NCI-H1092 treated with DMSO at 0.1 percent for 48 hours (cell line): ENCODE measurements at places on chromosomes 11 and 22.
A peak's percentile ranks its signal among the peaks of the same experiment; 100 is the strongest.

- no peak for DNase-seq
Measured at GRCh38 chr22:16777284-16777924, 47.8 kb downstream of the XKR3 start.

DNA sequence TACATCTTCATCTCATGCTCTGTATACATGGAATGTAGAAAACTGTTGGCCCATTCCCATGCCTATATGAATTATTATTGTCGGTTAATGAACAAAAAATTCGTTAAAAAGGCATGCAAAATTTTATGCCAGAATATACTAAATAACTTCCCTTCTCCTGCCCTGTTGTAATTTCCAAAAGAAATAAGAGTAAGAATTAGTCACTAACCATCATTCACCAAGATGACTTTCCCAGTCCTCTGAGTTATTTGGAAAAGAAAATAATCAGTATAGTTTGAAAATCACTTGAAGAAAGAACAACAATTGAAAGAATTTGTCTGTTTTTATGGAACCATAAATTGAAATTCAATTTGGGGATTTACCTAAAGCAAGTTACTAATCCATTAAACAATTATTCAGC, 1149.1 kb upstream of the RAG2 start:
- DNase-seq, result no peak

DNA sequence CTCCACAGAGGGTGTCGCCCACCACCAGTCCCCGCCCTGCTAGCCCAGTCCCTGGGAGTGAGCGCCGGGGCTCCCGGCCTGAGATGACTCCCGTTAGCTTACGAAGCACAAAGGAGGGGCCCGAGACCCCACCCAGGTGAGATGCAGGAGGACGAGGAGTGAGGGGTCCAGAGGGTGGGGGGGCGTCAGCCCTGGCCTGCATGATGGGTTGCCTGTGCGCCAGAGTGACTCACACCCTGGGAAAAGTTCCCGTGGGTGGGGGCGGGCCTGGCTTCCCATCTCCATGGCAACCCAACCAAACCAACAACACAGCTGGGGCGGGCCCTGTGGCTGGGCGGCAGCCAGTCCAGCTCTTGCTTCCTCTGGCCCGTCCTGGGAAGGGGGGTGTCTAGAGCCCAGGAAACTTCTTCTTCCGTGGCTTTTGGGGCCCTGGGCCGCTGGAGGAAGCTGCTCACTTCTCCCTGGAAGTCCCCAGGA, 4.5 kb downstream of the GAS2L1 start:
- peak; percentile 5 for DNase-seq

GRCh38 chr11:2834503-2835273, 50.9 kb downstream of the CDKN1C start:
- no peak for DNase-seq

GRCh38 chr22:35045451-35045850, 20.5 kb upstream of the ISX start:
- DNase-seq, result no peak
